Hippocampal formation (tissue), 2 donors: ENCODE measurements at places on chromosomes 6 and 20.

GRCh38 chr6:98292810-98293209 is 541.6 kb upstream of the POU3F2 start:
- DNase-seq = no peak

GRCh38 chr6:14822012-14822553 is 423.8 kb upstream of the JARID2 start:
- DNase-seq = no peak

- DNase-seq = no peak
These were observed 150.8 kb upstream of the RIPOR2 start for GRCh38 chr6:25086500-25087091.

DNA sequence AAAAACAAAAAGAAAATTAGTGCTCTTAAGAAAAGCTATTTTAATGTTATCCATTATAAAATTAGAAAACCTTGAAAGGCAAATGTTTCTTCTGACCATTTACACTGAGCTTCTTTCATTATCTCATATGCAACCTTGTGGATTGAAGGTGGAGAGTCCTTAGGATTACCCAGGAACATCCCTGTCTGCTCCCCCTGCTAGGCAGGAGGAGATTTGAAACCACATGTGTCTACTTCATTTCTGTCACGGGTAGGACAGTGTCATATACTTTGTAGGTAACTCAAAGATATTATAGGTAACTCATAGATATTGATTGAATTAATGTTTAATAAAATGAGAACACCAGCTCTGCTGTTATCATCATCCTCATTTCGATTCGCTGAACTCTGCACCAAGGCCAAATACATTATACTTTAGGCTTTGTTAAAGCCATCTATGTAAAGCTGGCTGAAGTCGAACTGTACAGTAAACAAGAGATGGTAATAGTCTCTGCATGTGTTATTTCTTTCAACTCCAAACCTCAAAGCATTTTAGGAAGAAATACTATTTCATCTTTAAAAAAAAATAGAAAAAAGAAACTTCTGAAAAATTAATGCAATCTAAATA is 49.5 kb downstream of the HDAC2 start:
- DNase-seq = no peak

- DNase-seq = no peak
These were observed 103.7 kb upstream of the MTHFD1L start for GRCh38 chr6:150761771-150762170.

DNA sequence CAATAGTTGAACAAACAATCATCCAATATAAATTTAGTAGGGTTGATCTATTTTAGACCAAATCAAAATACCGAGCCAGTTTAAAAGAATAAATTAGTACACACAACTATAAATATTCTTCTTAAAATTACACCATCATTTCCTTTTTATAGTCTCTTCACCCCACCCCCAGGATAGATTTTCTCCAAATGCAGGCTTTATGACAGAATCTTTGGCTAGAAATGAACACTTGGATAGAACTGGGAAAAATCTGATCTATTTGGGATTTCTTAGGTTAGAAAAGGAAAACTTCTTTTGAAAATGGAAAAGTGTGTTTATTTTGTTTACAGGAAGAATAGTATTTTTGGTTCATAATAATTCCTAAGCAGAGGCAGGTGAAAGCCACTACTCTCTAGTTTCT is 74.6 kb downstream of the HMGN3 start:
- DNase-seq = no peak

DNA sequence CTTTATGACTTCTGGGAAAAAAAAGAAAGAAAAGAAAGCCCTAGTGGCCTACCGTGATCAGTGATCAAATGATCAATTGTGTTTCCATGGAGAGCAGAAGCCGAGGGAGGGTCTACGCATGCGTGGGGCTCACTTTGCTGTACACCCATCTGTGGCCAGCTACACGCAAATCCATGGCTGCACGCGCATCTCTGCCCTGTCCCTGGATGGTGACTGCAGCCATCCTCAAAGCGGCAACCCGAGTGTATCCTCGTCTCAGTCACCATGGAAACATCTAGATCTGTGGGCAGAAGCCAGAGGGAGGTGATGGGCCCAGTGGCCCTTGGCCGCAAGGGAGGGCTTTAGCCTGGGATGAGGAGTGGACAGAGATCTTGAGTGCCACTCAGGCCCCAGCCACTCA is 785 bp upstream of the ULBP3 start:
- DNase-seq = no peak

DNA sequence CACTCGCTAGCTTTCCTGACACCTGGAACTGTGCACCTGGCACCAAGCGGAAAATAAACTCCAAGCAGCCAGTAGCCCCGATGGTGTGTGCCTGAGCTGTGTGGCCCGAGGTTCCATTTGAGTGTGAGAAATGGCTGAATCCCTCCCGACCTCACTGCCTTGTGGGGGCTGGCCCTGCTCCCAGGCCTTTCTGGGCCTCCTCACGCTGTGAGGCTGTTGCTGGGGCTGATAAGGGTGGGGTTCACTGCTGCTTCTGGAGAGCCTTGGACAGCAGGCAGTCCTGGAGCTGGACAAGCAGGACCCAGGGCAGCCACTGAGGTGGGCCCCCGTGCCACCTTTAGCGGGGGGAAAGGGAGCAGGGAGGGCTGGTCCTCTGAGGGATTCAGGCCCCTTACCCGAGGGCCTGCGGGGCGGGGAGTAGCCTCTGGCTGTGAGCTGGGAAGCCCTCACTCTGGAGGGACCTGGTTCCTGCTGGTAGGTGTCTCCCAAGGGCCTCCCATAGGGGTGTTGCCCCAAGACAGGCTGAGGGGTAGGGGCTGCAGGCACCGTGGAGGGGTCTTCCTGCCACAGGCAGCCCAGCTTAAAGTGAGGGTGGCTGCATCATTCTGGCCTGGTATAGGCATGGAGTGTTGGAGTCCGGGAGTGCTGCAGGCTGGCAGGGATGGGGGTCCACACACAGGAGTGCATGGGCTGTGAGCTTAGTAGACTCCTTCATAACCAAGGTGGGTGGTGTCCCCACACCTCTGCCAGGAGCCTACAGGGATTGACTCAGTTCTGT is 1.7 kb downstream of the PPDPF start:
- DNase-seq = no peak

DNA sequence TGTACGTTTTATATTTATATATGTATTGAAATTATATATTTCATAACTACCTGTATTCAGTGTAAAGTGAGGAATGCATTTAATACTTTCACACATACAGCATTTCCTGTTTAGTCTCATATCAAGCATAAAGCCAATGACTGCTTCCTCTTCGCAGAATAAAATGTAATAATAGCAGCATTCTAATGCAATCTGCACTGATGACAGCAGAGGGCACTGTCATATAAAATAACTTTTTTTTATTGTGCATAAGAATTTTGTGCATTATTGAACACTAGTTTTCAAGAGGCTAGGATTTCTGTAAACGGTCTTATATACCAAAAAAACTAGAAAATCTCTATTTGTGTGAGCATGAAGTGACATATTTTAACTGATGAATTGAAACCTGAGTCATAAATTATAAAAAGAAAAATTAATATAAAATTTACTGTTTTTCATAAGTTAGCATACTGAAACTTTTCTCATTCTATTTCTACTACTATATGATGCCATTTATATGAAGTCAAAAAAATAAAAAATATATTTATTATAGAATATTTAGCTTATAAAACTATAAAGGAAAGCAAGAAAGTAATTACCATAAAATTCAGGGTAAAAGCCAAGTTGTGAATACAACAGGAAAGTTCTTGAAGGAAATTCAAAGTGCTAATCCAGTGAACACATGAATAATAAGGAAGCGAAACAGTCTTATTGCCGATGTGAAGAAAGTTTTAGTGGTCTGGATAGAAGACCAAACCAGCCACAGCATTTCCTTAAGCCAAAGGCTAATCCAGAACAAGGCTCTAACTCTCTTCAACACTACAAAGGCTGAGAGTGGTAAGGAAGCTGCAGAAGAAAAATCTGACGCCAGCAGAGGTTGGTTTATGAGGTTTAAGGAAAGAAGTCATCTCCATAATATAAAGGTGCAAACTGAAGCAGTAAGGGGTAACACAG is 36.3 kb downstream of the RNF146 start:
- DNase-seq = peak; percentile 44

- no peak for DNase-seq
These were observed 48.9 kb upstream of the BHLHE23 start for GRCh38 chr20:63055575-63056235.

DNA sequence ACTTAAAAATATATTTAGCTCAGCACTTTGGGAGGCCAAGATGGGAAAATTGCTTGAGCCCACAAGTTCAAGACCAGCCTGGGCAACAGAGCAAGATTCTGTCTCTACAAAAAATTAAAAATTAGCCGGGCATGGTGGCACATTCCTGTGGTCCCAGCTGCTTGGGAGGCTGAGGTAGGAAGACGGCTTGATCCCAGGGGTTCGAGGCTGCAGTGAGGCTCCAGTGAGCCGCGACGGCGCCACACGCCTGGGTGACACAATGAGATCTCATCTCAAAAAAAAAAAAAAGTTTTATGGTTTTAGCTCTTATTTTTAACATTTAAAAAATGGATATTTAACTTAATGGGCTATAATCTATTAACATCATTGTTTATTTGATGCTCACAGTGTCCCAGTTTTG is 97.2 kb upstream of the RIPOR2 start:
- DNase-seq = no peak

DNA sequence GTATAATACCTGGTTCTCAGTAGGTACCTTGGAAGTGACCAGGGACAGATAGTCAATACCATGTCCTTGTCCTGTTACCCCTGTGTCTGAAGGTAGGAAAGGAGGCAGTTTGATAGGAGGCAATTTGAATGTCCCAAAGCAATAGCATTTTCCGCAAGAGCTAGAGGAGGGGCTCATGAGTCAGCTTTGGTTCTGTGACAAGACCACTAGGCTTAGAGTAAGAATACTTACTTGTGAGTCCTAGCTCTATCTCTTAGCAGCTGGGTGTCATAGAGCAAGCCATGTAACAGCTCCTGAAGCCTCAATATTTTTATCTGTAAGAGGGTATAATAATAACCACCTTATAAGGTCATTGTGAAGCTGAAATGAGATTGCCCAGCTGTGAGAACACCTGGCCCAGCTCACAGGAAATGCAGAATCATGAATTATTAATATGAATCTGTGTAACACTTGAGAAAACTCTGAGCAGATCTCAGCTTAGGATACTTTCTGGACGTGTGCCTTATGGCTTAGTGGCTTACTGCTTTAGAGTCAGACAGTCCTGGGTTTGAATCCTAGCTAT is 58.6 kb downstream of the DAAM2 start:
- no peak for DNase-seq

- no peak for DNase-seq
These were observed 121.5 kb upstream of the FOXQ1 start for GRCh38 chr6:1190366-1190765.

- no peak for DNase-seq
These were observed 43.4 kb downstream of the PLCG1 start for GRCh38 chr20:41180599-41181333.

- no peak for DNase-seq
These were observed 508 bp downstream of the NOP56 start for GRCh38 chr20:2652724-2653555.

GRCh38 chr20:7881551-7881950 is 58.7 kb downstream of the HAO1 start:
- DNase-seq = no peak
